ENCODE measurements at places on chromosomes 16 and 17.

GRCh38 chr16:60712144-60712543, 1324.1 kb downstream of the CDH8 start:
- DNase-seq: no peak

- no peak for DNase-seq
Observed at GRCh38 chr17:57569853-57570252, 175.2 kb downstream of the CCDC182 start.

DNA sequence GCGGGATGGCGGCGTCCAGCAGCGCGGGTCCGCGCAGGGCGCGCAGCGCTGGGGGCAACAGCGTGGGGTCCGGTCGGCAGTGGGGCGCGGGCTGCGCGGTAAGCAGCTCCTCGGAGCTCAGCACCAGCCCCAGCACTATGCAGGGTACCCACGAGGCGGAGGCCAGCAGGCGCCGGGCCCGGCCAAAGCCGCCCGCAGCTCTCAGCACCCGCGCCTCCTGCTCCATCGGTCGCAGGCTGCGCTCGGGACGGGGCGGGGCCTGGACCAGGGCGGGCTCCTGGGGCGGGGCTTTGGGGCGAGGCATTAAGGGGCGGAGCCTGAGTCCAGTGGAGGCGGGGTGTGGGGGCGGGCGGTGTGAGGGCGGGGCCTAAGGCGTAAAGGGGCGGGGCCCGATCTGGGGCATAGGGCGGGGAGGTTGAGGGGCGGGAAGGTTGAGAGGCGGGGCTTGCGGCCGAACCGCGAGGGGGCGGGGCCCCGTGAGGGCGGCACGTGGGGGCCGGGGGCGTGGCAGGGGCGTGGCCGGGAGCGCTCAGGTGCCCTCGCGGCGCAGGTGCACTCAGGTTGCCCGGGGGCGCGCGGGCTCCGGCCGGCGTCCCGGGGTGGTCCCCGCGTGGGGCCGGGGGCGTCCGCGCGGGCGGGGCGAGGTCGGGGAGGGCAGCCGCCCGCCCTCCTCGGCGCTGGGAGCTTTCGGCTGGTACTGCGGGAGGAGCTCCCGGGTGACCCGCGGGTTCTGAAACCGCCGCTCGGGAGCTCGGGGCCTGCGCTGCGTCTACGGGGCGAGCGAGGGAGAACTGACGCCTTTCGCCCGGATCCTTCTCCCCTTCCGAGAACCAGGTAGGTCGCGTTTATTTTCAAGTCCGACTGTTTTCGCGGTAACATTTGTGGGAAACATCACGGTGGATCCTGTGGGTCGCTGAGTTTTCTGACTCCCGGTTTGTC, 1.4 kb upstream of the SLC22A31 start:
- DNase-seq: peak; percentile 93

GRCh38 chr17:27860971-27861664, 32.0 kb downstream of the LYRM9 start:
- DNase-seq: no peak

DNA sequence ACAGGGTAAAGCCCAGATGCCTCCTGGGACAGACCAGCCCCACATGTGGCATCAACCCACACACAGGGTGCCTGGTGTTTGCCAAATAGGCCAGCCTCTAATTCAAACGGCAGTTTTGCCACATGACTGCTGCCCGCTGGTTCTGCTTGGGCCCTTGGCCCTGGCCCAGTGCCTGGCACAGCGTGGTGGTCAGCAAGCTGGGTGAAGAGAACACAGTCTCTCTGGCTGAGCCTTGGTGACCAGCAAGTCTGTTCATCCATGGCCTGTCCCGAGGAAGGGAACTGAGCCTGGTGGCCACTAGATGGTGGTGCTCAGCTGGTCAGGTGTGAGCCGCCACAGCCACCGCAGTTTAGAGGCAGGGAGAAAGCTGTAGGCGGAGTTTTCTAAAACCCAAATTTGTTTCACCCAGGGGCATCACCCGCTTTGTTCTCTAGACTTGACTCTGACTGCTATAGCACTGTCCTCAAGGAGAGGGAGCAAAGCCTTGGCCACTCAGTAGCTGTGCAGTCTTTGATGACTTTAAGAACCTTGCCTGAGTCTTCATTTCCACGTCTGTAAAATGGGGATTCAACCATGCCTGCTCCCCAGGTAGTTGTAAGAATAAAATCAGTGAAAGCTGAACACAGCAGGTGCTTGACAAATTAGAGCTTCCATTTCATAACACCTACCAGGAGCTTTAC, 4.7 kb upstream of the GFAP start:
- peak; percentile 91 for DNase-seq

DNA sequence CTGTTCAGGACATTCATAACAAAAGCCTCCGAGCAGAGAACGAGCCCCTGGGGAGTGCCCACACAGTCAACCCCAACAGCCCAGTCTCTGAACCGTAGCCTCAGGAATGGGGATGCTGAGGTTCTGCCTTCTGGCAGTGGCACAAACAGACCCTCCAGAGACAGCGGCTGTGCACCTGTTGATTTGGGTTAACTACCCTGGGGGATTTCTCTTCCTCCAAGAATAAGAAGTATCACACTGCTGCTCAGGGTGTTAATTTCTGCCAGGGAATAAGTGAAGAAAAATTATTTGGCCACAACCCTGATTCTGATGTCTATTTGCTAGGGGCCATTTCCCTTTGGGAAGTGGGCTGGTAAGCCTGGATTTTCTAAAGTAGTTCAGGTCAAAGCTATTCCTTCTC, 51.0 kb upstream of the PIRT start:
- no peak for DNase-seq

- DNase-seq: no peak
Observed at GRCh38 chr16:69741519-69741918, 13.2 kb downstream of the NOB1 start.

GRCh38 chr17:1792495-1793446, 30.9 kb downstream of the SERPINF1 start:
- DNase-seq: no peak

- no peak for DNase-seq
Observed at GRCh38 chr17:48725288-48726064, 2.5 kb downstream of the PRAC2 start.

DNA sequence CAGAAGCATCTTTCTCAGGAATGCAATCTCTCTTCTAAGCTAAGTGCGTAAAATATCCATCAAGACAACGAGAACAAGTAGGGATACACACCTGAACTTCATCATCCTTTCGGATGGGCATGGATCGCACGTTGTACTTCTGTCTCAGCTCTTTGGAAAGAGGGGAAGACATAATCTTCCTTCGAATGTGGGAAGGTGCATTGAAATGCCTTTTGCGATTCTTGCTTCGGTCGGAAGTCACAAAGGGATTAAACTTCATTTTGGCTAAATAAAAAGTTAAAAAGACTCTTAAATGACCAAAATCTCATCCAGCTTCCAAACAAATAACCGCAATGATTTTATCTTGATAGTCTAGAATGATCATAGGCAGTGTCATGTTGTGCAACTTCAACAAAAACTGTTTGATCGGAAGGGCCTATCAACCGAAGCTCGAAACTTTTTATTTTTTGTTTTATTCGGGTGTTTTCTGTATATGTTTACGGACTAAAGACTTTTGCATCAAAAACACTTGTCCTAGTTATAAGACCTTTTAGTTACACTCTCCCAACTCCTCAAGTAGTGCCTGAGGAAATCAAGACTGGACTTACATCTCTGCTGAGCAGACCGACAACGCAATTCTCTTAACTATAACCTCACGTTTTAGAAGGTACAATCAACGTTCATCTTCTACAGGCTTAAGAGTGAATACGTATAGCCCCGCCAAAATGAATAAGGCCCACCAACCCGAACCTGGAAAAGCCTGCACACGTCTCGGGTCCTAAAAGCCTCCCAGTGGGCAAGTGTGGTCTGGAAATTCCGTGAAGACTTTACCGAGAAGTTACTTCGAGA, 727 bp downstream of the RPL26 start:
- no peak for DNase-seq

GRCh38 chr17:9173386-9173983, 152.2 kb downstream of the NTN1 start:
- DNase-seq: no peak

- no peak for DNase-seq
Observed at GRCh38 chr16:50705436-50706110, 12.2 kb downstream of the NOD2 start.

DNA sequence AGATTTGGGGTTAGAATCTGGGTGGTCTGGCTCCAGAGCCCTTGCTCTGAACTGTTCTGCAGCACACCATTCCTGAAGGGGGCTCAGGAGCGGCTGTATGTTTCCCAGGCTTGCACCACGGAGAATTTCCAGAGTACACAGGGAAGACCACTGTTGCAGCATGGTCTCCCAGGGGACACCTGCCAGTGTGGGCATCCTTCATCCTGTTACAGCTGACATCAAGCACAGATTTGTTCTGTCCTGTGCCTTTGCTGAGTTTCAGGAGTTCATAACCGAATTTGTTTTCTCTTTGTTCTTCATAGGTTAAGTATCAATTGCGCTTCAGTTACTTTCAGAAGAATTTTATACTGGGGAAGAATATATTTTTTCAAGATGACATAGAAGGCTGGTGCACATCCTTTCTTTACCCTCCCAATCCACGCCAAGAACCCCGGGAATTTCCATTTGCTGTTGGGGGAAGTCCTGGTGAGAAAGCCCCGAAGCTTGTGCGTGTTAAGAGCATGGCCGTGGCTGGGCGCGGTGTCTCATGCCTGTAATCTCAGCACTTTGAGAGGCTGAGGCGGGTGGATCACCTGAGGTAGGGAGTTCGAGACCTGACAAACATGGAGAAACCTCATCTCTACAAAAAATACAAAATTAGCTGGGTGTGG, 26.3 kb upstream of the ABCA3 start:
- DNase-seq: no peak

- peak; percentile 100 for DNase-seq
Observed at GRCh38 chr17:82648165-82648668, at the start of gene WDR45B. WDR45B (minus strand) TSS chr17:82648444; CDS start chr17:82648340, 104 bp downstream.

DNA sequence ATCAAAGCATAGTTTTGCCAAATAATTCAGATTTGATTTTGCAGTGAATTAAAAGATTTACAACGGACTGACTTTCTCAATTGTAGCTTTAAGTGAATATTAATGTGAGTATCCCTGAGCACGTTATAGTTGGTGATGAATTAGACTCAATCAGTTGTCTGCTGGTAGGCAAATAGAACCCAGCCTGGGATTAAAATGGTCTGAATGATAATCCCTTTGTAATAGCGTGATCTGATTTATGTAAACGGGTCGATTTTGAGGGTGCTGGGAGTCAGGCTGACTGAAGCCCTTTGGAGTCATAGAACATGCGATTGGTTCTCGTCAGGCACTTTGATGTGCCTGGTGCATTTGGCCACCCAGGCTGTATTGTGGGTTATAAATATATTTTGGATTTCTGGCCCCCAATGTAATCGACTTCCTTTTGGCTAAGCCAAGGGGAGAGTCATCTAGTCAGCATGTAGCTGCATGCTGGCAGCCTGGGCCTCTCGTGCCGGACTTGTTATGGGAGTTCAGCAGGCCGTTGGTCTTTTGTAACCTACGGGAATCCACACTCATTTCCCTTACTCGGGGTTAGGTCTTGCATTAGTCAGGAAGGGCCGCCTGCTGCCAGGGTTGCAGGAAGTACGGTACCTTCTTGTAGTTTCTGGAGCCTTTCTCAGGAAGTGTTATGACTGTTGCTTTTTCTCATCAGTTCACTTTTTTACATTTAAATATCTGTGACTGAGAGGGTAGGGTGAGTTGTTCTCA, 5.4 kb downstream of the PGS1 start:
- peak; percentile 90 for DNase-seq

- DNase-seq: no peak
Observed at GRCh38 chr16:72362973-72363372, 191.0 kb upstream of the PMFBP1 start.

DNA sequence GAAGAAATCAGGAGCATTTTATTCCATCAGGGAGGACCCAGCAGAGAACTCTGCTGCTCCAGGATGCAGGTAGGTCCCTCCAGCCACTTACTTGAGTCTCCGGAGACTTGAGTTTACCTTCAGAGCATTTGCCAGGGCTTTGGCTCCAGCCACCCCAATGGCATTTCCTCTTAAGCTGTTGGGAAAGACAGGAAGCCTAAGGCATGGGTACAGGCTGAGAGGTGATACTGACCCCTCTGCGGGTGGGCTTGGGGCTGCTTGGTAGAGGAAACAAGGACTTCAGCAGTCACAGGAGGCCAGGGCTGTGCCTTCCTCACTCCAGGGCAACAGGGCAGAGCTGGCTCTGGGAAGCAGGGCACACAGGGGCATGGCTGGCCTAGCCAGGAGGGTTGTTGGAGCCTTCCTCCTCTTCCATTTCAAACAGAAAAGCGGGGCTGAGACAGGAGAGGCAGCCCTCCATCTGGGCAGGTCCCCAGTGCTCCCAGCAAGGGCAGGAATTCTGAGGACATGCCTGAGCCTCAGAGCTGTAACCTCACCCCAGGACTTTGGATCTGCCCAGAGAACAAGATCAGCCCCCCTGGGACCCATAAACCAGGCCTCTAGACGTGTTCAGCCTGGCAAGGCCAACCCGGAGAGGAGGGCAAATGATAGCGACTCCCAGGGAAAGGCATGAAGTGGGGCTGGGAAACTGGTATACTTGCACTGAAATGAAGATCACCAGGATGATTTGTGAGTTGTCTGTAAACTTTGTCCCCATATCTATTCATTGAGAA, 34.4 kb downstream of the NLRC3 start:
- no peak for DNase-seq

- peak; percentile 83 for DNase-seq
Observed at GRCh38 chr17:1455291-1455796, 688 bp downstream of the CRK start.

GRCh38 chr16:1771188-1771863, at the start of gene NME3:
NME3 (minus strand) TSS chr16:1771543; CDS start chr16:1771534, 9 bp downstream.
- peak; percentile 90 for DNase-seq

DNA sequence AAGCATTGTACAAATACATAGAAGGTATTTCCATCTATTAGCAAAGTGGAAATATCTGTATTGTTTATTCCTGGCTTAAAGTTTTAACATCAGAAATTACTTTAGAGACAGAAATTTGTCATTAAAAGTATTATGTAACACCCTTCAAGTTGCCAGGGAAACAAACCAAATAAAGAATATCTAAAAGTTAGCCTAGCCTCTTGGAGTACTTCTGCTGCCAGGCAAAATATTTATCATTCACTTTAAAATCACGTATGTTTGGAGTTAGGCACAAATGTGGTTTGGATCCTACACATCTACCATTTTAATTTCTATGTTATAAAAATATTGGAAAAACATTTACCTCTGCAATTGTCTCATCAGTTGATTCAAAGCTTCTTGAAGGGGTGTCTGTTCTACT, 14.7 kb downstream of the BRD7 start:
- no peak for DNase-seq

- DNase-seq: peak; percentile 52
Observed at GRCh38 chr16:81517629-81518438, 73.2 kb downstream of the CMIP start.

- peak; percentile 2 for DNase-seq
Observed at GRCh38 chr16:27437946-27438345, 36.0 kb downstream of the IL21R start.

- peak; percentile 85 for DNase-seq
Observed at GRCh38 chr16:48164907-48165715, 9.3 kb upstream of the ABCC12 start.

- DNase-seq: no peak
Observed at GRCh38 chr16:74698222-74698621, 2.4 kb downstream of the MLKL start.
